ENCODE measurements at places on chromosomes 4 and X.

- DNase-seq: no peak
These were observed 90.5 kb downstream of the STOX2 start for GRCh38 chr4:183995570-183995969.

- no peak for DNase-seq
These were observed 196.6 kb downstream of the PRDM5 start for GRCh38 chr4:120725639-120726580.

GRCh38 chr4:86961605-86962295 is 26.9 kb downstream of the AFF1 start:
- peak; percentile 93 for DNase-seq

DNA sequence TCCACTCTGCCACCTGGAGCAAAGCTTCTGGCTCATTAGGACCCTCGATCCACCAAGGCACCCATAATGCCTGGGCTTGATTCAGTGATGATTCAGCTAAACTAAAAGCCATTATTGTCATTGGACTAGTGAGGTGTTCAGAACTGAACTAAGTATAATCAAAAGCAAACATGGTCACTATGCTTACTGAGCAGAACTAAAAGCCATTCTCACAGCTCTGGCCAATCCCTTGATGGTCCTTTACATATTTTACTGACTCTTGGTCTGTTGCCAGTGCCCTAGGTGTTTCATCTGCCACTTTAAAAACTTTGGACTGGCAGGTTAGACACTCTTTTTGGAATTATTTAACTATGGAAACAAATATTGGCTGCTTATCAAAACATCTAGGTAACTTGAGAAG is 703.5 kb downstream of the FAT4 start:
- DNase-seq: no peak

DNA sequence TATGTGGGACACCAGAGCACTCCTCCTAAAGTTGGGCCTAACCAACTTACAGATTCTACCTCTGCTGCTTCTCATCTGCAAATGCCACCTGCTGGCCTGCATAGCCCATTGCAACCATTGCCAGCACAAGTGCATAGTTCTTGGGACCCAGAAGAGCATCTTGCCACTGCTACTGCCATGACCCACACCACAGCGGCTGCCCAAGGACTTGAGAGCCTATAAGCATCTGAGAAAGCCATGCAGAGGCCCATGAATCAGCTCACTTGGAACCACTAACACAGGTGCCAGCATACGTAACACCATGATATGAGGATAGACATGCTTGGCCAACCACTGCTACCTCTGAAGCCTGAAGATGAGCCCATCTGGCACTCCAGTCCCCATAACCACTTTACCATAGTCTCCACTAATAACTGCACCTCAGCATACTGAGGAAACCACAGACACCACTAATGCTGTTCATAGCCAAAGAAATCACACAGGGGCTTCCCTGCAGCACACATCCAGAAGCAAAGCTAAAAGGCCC is 258.1 kb upstream of the AGTR2 start:
- peak; percentile 11 for DNase-seq

GRCh38 chr4:108926061-108926460 is 163.2 kb upstream of the ETNPPL start:
- no peak for DNase-seq

DNA sequence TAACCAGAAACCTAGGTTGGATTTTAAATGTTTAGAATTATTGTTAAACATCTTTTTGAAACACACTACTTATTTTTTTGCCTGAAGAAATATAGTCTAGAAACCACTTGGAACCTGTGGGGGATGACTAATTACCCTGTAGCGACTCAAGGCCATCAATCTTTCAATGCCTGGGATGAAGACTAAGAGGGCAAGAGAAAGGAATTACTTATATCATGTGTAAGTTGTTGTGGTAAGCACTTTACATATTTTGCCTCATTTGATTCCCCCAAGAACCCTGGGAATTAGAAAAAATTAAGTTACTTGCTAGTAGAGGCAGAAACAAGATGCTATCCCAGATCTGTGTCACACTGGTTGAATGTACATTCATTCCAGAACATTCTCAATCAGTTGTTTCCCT is 170.9 kb upstream of the GRIA3 start:
- DNase-seq: no peak

DNA sequence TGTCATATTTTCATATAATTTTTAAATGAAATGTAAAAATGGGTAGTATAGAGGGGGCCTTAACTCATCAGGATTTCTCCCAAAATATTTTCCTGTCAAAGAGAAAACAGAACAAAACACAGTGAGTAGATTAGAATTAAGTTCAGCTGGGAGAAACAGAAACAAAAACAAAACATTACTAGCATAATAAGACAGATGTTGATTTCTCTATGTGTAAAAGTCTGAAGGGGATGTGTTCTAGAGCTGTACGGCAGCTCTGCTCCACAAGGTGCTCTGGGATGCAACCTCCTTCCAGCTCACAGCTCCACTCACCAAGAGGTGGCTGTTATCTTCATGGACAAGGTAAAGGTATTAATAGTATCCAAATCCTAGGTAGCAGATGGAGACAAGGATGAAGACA is 72.8 kb downstream of the ARHGEF38 start:
- DNase-seq: no peak

GRCh38 chr4:94801016-94801415 is 43.3 kb downstream of the BMPR1B start:
- DNase-seq: no peak
